ENCODE measurements at places on chromosomes 2 and 18. TPM values are rescaled to one million over a fixed set of nuclear protein-coding genes. Genes with fewer than 3 reads are reported as not detected.

Gene NXPH2
- total RNA-seq = not detected

Gene PARD6G
- total RNA-seq = 15.9 TPM

Gene DSG4
- not detected for total RNA-seq

Gene SLC40A1
- 252 TPM for total RNA-seq

Gene TOGARAM2
- total RNA-seq = not detected

Gene PROKR1
- total RNA-seq = not detected

Gene CHRNG
- not detected for total RNA-seq

GRCh38 chr2:101528501-101528900, 53.6 kb upstream of the RFX8 start:
- H3K36me3 ChIP-seq = no peaks in the 10 kb centered on the region
- H3K27ac ChIP-seq = no peak overlapping the region
- no peak overlapping the region for H3K4me3 ChIP-seq
- no peaks in the 10 kb centered on the region for H3K27me3 ChIP-seq
- no peak for DNase-seq
- H3K4me1 ChIP-seq = no peaks in the 10 kb centered on the region

DNA sequence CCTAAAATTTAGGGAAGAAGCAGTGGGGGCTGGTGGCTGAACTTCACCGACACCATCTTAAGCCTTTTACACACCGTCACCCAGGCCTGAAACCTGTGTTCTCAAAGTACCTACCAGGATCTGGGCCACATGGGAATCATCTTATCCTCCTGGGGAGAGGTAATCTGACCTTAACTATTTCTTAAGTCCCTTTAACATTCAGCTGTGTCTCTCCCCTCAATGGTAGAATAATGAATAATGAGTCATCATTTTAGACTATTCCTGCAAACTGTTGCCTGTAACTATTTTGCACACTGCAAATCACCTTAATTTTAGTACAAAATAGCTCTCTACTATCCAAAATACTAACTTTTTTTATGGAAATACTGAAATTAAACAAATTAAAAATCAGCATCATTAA, 149.4 kb upstream of the KLF7 start:
- H3K27ac ChIP-seq = no peak overlapping the region
- H3K4me1 ChIP-seq = no peaks in the 10 kb centered on the region
- DNase-seq = no peak
- H3K27me3 ChIP-seq = no peaks in the 10 kb centered on the region
- H3K36me3 ChIP-seq = no peaks in the 10 kb centered on the region

GRCh38 chr2:207902821-207903220, 122.5 kb downstream of the PLEKHM3 start:
- no peaks in the 10 kb centered on the region for H3K36me3 ChIP-seq
- H3K27me3 ChIP-seq = no peaks in the 10 kb centered on the region
- H3K4me3 ChIP-seq = no peak overlapping the region
- no peaks in the 10 kb centered on the region for H3K4me1 ChIP-seq
- DNase-seq = no peak
- H3K27ac ChIP-seq = no peak overlapping the region

DNA sequence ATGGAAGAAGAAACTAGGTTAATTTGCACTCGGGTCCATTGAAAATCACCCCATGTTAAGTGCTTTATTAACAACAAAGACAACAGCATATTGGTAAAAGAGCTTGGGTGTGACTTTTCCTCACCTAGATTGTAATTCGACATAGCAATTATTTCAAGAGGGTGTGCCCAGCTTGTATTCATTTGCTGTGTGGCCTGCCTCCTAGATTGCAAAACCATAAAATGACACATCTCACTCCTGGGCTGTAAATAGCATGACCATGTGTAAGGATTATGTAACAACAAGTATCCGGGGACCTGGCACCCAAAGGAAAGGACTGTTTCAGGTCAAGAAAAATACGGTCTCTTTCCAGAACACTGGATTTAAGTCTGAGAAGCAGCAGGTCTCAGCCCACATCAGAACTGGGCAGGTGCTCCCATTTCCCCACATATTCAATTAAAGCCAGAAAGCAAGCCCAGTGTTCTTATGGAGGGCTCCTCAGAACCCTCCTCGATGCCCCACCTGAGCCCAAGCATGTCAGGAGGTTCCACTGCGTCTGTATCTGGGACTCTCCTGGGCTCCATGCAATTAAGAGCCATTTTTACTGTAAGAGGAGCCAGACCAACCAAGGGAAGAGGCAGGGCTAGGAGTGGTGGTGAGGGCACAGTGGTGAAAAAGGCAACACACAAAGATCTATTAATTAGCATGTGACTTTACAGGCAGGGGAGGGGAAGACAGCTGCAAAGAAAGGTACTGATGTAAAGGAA, 39.2 kb downstream of the MREG start:
- no peak for DNase-seq
- no peak overlapping the region for H3K27ac ChIP-seq
- no peaks in the 10 kb centered on the region for H3K4me1 ChIP-seq
- no peak overlapping the region for H3K4me3 ChIP-seq

GRCh38 chr2:207387001-207387571, 142.7 kb upstream of the CREB1 start:
- H3K4me3 ChIP-seq = no peak overlapping the region
- H3K27me3 ChIP-seq = no peaks in the 10 kb centered on the region
- no peaks in the 10 kb centered on the region for H3K4me1 ChIP-seq
- no peak for DNase-seq

- DNase-seq = no peak
- H3K27ac ChIP-seq = peak overlapping the region; percentile 95
- peaks cover 10% of the 10 kb centered on the region for H3K4me1 ChIP-seq
- no peaks in the 10 kb centered on the region for H3K27me3 ChIP-seq
- no peaks in the 10 kb centered on the region for H3K36me3 ChIP-seq
Measured at GRCh38 chr2:27070653-27071276, 689 bp downstream of the OST4 start.

GRCh38 chr2:30026091-30027055, 105.0 kb upstream of the ALK start:
- DNase-seq = no peak
- H3K36me3 ChIP-seq = no peaks in the 10 kb centered on the region
- H3K27ac ChIP-seq = no peak overlapping the region

DNA sequence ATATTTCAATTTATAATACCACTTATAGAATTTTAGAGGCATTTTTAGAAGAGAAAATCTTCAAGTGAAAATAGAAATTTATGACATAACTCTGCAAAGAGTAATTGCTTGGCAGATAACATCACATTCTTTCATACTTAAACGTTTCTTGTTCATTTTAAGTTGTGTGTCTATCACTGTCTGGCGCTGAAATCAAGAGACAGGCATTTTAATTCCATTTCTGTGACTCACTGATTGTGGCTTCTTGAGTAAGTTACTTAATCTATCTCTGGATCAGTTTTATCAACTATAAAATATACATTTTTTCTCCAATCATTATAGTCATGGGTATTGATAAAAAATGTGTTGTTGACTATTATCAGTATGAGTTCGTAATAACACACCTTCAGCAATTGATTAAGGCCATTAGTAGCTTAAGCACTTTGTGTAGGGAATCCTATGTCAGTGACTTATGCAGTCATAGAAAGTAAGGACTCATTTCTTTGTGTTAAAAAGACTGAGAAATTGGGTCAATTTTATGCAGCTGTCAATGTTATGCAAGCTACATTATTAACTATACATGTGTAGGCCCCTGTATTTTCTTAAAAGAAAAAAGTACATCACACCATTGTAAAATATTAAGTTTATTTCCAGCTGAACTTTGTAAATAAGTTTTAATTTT, 497.3 kb downstream of the CCDC85A start:
- no peaks in the 10 kb centered on the region for H3K36me3 ChIP-seq
- H3K4me1 ChIP-seq = no peaks in the 10 kb centered on the region
- no peak overlapping the region for H3K4me3 ChIP-seq
- no peak for DNase-seq
- no peak overlapping the region for H3K27ac ChIP-seq

- DNase-seq = no peak
- peak overlapping the region; percentile 97 for H3K27ac ChIP-seq
- H3K27me3 ChIP-seq = no peaks in the 10 kb centered on the region
- H3K36me3 ChIP-seq = no peaks in the 10 kb centered on the region
- H3K4me1 ChIP-seq = peaks cover 5% of the 10 kb centered on the region
Measured at GRCh38 chr2:69168144-69168813, 155.3 kb downstream of the ANTXR1 start.

GRCh38 chr2:202140522-202141252, 67.6 kb downstream of the KIAA2012 start:
- H3K27me3 ChIP-seq = no peaks in the 10 kb centered on the region
- H3K4me1 ChIP-seq = no peaks in the 10 kb centered on the region

DNA sequence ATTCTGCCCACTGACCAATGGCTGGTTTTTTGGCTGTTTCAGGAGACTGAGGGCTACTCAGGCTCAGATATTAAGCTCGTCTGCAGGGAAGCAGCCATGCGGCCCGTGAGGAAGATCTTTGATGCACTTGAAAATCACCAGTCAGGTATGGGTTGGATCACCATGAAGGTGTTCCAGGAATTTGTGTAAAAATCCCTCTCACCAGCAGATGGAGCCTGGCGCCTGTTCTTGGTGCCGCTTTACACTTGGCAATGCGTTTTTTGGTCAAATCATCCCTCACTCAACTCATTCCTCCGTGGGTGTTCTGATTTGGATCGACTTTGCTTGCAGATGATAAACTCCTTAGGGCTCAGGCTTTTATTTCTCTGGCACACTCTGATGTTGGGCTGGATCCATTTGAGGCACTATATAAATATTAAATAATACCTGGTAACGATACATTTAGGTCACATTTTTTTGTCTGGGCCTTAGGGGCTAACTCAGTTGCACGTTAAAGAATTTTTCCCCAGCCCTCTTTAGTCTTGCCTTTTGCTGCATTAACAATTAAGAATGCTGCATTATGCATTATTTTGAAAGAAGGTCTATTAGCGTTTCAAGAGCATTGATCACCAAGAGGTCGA, 50.0 kb downstream of the HDHD2 start:
- H3K27me3 ChIP-seq = no peaks in the 10 kb centered on the region
- H3K36me3 ChIP-seq = no peaks in the 10 kb centered on the region
- no peak overlapping the region for H3K27ac ChIP-seq
- DNase-seq = peak; percentile 44

- H3K27ac ChIP-seq = no peak overlapping the region
- H3K27me3 ChIP-seq = no peaks in the 10 kb centered on the region
- H3K36me3 ChIP-seq = no peaks in the 10 kb centered on the region
- H3K4me1 ChIP-seq = no peaks in the 10 kb centered on the region
- no peak overlapping the region for H3K4me3 ChIP-seq
Measured at GRCh38 chr18:67742954-67743353, 226.4 kb upstream of the DSEL start.

DNA sequence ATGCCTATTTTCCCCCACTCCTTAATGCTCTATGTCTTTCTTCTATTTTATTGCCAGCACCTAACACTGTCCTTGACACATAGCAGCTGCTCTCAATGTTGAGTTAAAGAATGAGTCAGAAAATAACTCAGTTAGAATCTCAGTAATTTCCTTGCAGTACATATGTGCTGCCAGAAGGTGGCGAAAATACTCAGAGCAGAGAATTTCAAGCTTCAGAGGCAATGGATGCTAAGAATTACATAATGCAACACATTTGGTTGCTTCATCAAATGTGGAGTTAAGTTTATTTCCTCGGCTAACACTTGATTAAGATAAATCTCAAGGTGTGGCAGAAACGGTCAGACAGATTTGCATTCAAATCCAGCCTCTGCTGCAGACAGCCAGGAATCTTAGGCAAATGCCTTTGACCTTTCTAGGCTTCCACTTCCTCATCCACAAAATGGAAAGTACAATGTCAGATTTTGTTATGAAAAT, 105.6 kb downstream of the VSNL1 start:
- peak; percentile 83 for DNase-seq
- H3K27me3 ChIP-seq = no peaks in the 10 kb centered on the region
- H3K4me1 ChIP-seq = peaks cover 7% of the 10 kb centered on the region
- H3K27ac ChIP-seq = no peak overlapping the region

DNA sequence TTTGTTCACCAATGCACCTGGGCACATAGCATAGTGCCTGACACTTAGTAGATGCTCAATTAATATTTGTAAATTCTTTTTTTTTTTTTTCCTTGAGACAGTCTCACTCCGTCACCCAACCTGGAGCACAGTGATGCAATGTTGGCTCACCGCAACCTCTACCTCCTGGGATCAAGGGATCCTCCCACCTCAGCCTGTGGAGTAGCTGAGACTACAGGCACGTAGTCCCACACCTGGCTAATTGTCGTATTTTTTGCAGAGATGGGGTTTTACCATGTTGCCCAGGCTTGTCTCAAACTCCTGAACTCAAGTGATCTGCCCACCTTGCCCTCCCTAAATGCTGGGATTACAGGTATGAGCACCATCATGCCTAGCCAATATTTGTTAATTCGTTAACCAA, 23.2 kb upstream of the LPIN2 start:
- no peaks in the 10 kb centered on the region for H3K36me3 ChIP-seq
- H3K4me3 ChIP-seq = no peak overlapping the region
- no peak overlapping the region for H3K27ac ChIP-seq
- H3K4me1 ChIP-seq = no peaks in the 10 kb centered on the region

DNA sequence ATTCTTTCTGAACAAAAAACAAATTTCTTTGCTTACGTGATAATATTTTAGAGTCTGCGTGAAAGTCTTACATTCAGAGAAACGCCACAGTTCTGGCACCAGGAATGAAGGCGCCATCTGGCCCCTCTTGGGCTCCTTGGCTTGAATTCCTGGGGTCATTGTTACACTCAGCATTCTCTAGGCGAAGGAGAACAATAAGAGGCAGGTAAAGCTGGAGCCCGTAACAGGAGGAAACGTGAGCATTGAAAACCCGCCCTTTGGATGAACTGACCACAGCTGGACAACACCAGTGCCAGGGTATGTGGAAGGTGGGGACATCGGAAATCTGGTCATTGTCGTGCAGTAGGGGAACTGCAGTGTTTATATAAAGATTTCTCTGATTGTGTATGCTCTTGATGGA, 144.8 kb downstream of the RNF152 start:
- H3K4me1 ChIP-seq = no peaks in the 10 kb centered on the region
- no peak overlapping the region for H3K27ac ChIP-seq

DNA sequence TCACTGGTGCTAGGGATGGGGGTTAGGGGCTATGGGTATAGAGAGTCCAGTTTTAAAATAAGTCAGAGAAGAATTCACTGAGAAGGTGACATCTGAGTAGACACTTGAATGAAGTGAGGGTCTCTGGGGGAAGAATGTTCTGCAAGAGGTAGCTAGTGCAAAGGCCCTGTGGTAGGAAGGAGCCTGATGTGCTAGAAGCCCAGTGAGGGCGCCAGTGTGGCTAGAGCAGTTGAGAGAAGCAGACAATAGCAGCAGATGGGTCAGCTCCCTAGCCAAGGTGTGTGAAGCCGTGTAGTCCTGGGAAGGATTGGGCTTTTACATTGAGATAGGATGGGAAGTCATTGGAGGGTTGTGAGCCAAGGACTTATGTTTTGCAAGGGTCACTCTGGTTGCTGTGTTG, 105.8 kb upstream of the PELI1 start:
- H3K27ac ChIP-seq = no peak overlapping the region
- no peaks in the 10 kb centered on the region for H3K4me1 ChIP-seq
- DNase-seq = no peak
- H3K27me3 ChIP-seq = no peaks in the 10 kb centered on the region
- no peak overlapping the region for H3K4me3 ChIP-seq

GRCh38 chr2:23402205-23402740, 17.3 kb downstream of the KLHL29 start:
- no peak for DNase-seq
- H3K4me3 ChIP-seq = no peak overlapping the region
- no peak overlapping the region for H3K27ac ChIP-seq
- no peaks in the 10 kb centered on the region for H3K27me3 ChIP-seq

- H3K4me3 ChIP-seq = no peak overlapping the region
- DNase-seq = no peak
- no peaks in the 10 kb centered on the region for H3K27me3 ChIP-seq
Measured at GRCh38 chr18:44996261-44996660, 315.6 kb downstream of the SETBP1 start.

Measured in uterus (tissue), 4 donors.